ENCODE measurements at places on chromosomes 6 and 20. TPM values are rescaled to one million over a fixed set of nuclear protein-coding genes. Genes with fewer than 3 reads are reported as not detected.

Gene ABHD16B
- not detected for total RNA-seq

Gene DNMT3B
- total RNA-seq: 6.3 TPM

Gene GRM1
- total RNA-seq: not detected

Gene TFAP2A
- not detected for total RNA-seq

Gene CLDN20
- total RNA-seq: not detected

Gene BCAS1
- not detected for total RNA-seq

Gene CUL9
- total RNA-seq: 34.8 TPM

Gene ATP5F1E
- 16.2 TPM for total RNA-seq

Gene ZNF831
- 1.6 TPM for total RNA-seq

Gene DEFB115
- total RNA-seq: not detected

Gene WFDC12
- total RNA-seq: not detected

GRCh38 chr6:121086876-121087275 lies 247.4 kb downstream of the TBC1D32 start:
- DNase-seq: no peak

DNA sequence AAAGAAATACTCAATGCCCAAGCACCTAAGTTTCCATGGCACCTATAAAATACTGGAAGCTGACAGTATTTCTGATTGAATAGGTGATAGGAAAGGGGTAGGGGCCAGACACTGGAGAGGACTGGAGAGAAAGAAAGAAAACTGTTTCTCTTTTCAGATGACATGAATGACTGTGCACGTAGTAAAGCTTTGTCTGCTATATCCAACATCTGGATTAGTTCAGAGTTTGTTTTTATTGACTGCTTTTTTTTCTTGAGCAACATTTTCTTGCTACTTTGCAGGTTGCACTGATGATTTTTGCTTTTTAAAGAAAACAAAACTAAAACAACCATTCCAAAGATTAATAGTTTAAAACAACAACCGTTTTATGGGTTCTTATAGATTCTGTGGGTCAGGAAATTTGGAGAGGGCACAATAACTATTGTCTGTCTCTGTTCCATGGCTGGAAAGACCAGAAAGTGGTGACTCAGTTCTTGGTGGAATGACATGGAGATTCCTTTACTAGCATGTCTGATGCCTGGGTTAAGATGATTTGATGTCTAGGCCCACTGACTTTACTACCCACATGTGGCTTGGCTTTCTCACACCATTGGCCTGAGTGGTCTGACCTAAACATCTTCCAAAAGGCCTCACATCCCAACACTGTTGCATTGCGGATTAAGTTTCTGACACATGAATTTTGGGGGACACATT lies 12.2 kb upstream of the LRP11 start:
- no peak for DNase-seq

DNA sequence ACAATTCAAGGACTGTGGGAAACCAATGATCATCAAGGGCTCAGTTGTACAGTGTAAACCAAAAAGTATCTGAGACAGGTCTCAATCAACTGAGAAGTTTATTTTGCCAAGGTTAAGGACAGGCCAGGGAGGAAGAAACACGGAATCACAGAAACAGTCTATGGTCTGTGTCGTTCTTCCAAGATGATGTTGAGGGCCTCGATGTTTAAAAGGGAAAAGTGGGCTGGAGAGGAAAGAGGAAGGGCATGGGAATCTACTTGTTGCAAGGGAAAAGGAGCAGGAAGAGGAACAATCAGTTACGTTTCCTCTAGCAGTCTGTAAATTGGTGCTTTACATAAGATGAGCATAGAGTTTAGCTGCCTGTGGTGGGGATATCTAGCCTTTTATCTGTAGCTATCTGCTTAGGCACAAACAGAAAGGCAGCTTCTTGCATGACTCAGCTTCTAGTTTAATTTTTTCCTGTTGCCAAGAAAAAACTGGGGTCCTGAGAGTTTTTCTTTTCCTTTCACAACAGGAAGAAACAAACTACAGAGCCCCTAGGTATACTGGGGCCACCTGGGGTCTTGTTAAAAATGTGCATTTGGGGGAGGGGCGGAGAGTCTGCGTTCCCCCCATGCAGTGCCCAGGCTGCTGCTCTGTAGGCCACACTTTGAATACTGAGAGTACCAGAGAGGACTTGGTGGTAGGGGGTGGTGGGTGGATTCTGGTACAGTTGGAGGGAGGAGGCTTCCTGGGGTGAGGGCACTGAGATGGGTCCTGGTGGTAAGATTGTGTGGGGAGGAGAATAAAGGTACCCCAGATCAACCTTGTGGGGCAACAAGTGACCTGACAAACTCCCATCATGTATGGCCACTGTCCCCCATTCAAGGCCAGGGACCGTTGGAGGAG lies 35.3 kb upstream of the EZR start:
- no peak for DNase-seq

DNA sequence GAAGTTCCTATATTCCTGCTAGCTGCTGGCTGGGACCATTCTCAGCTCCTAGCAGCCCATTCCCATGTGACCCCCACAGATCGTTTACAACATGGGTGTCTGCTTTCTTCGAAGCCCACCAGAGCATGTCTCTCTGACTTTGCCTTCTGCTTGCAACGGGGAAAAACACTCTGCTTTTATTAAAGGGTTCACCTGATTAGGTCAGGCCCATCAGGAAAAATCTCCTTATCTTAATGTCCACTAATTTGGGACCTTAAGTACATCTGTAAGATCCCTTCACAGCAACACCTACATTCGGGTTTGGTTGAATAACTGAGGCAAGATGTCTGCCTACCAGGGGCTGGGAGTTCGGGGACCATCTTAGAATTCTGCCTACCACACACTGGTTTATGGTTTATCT lies 496.9 kb downstream of the CDKAL1 start:
- DNase-seq: no peak

DNA sequence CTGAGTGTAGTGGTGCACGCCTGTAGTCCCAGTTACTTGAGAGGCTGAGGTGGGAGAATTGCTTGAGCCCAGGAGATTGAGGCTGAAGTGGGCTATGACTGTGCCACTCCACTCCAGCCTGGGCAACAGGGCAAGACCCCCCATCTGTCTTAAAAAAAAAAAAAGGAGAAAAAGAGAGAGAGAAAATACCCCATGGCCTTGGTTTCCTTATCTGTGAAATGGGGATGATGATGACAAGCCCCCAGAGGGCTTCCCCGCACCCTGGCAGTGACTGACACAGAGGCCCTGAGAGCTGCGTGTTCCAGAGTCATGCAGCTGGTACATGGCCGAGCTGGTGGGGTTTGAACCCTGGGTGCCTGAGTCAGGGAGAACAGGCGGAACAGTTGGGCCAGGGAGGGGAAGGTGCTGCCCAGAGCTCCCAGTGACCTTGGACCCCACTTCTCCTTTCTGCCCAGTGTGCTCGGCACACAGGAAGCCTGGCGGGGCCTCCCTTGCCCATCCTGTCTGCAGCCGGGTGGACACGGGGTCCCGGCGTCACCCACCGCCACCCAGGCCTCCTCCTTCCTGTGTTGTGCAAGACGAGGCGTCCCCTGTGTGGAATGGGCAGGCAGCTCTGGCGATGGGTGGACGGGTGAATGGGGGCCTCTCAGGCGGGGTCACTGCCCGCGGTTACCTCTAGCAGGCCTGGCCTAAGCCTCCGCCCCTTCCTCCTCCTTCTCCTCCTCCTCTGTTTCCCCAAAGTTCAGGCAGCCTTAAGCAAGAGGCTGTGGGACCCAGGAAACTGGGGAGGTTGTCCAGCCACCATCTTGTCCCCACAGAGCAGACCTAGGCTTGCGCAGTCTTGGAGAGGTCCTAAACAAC lies 84.2 kb downstream of the CEBPB start:
- peak; percentile 36 for DNase-seq

DNA sequence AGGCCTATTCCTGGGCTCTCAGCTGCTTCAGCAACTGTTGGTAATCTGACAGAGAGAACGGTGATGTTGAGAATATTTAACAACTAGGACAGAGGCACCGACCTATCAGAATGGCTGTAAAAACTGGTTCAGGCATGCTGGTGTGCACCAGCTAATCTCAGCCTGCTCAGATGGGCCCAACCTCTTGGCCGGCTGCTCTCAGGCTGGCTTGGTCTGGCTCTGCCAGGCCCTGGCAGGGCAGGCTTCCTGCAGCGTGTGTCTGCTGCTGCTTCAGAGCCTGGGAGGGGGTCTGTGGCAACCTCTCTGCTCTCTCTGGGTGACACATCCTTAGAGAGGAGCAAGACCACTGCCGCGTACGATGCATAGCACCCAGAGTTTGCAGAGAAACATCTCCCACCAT lies 4.8 kb downstream of the SLC2A12 start:
- DNase-seq: no peak

GRCh38 chr6:83464381-83465140 lies 33.7 kb upstream of the ME1 start:
- no peak for DNase-seq

DNA sequence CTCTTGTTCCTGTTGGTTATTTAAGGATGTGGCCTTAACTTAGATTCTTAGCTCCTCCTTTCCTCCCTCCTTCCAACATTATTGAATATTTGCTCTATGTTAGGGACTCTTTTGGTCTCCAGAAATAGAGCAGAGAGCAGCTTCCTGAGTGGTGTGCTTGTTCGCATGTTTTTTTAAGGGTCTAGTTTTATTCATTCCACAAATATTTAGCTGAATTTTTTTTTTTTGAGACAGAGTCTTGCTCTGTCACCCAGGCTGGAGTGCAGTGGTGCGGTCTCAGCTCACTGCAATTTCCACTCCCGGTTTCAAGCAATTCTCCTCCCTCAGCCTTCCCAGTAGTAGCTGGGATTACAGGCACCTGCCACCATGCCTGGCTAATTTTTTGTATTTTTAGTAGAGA lies 169.2 kb downstream of the ZFAND3 start:
- no peak for DNase-seq

DNA sequence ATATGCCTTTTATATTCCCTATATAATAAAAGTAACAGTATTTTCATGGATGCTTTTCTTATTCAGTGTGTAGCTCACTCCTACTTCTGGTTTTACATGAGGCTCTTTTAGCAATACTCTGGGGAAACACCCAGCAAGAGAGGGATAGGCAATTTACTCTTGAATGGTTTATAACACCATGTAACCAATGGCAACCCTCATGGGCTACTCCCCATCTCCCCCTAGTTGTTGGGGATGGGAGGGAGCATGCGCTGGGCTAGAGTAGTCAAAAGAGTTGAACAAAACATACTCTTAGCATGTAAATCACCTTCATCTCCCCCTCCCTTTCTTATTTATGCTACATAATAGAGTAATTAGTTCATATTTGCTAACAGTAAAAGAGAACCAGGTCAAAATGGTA lies 140.1 kb upstream of the LRFN2 start:
- no peak for DNase-seq

DNA sequence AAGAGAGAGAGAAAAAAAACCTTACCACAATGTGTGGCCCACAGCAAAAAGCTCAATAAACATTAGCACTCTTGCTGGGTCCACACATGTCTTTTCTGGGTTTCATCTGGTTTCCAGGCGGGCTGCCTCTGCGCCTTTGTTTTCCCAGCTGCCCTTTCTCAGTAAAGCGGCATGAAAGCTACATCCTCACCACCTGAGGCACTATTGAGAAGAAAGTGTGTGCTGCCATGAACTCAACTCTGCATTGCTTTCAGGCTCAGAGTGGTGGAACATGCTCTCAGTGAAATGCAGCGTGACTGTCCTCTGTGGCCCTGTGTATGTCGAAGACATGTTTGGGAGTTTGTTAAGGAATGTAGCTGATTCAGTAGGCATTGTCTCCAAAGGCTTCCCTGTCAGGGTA lies 102.3 kb downstream of the LYRM2 start:
- DNase-seq: no peak

- no peak for DNase-seq
These were observed 44.8 kb upstream of the RNGTT start for GRCh38 chr6:89008001-89008814.

DNA sequence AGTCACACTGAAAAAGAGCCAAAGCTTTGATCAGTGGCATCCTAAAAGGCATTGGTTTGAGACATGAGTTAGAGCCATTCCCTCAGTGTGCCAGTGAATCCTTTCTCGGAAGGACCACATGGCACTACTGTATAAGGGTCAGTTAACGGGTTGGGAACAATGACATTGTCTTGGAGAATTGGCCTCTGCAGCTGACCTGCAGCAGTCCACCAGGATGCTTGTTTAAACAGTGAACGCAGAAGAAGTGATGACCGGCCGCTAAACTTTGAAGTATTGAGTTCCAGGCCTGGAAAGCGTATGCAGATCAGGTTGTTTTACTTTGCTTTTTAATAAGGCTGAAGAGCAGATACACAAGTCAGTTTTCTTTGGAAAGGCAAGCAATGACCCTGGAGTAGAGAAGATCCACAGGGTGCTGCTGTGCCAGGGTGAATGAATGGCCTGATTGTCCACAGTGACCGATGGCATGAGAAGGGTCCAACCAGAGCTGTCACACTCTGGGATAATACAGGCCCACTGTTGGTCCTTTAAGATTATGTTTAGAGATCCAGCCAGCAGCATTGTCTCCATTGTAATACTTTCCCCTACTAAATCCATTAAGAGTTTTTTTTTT lies 57.8 kb downstream of the GMPR start:
- no peak for DNase-seq

GRCh38 chr20:40463171-40463570 lies 225.9 kb downstream of the MAFB start:
- no peak for DNase-seq

GRCh38 chr20:15756002-15756753 lies 817.1 kb downstream of the KIF16B start:
- DNase-seq: no peak

GRCh38 chr6:154623391-154623790 lies 109.8 kb upstream of the SCAF8 start:
- DNase-seq: no peak

DNA sequence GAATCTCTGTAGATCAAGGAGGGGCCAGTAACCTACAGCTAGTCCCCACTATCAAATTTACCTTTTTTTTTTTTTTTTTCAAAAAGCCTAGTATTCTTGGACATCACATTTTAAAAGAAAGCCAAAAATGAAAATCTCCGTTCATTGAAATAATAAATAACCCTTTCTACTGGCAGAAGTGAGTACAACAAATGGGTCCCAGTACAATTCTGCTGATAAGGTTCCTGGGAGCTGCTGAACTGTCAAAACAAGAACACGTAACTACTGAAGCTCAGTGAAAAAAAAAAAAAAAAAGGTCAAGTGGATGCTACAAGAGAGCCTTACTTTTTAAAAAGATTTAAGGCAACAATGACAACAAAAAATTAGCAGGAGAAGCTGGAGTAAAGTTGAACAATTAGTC lies 464.9 kb downstream of the EPM2A start:
- DNase-seq: no peak

DNA sequence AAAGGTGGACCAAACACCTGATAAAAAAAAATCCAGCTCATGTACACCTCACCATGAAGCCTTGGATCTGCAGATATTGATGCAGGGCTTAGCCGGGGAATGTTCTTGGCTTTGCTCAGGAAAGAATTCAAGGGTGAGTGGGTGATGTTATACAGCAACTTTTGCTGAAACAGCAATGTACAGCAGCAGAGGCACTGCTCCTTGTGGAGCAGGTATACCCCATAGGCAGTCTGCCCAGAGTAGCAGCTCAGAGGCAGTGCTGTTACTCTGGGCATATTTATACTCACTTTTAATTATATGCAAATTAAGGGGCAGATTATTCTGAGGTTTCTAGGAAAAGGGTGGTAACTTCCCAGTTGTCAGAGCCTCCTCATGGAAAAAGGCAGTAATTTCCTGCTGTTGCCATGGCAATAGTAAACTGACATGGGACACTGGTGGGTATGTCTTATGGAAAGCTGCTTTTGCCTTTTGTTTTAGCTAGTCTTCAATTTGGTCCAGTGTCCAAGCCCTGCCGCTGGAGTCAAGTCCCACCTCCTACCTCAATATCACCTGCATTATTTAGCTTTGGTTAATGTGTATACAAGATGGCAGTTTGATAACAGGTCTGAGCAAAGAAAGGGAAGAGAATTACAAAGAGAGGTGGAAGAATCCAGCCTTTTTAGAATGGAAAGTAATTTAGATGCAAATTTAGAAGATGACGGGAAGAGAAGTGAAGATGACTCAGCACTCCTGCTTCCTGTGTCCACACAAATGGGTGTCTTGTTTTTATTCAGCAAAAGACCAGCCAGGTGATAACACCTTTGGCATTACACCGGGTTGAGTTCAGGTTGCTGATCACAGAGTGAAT lies 110.1 kb upstream of the JAG1 start:
- peak; percentile 38 for DNase-seq

Measured in body of pancreas (tissue), 4 donors.